Stimulated activated CD4-positive, alpha-beta T cell treated with anti-CD3 and anti-CD28 coated beads, Interleukin-12 subunit alpha, Interleukin-12 subunit beta, amount 100 ng/mL, for 24 hours (primary cell): ENCODE measurements at places on chromosomes 7 and 10.

DNA sequence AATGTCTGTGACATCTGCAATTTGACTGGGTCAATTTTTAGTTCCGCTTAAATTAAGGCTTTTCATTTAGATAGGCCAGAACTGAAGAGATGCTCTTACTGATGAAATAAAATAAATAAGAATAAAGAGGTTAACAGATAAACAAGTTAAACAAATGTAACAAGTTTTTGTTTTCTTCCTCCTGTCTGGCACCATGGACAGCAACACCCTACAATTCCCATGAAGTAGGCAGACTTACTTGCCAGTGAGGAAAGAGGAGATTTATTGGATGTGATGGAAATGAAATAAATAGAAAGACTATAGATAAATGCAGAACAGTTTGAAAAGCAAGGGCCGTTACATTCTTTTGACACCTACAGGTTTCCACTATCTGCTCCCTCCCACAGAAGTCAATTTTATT is 118.5 kb downstream of the AMPH start:
- no peak for DNase-seq

DNA sequence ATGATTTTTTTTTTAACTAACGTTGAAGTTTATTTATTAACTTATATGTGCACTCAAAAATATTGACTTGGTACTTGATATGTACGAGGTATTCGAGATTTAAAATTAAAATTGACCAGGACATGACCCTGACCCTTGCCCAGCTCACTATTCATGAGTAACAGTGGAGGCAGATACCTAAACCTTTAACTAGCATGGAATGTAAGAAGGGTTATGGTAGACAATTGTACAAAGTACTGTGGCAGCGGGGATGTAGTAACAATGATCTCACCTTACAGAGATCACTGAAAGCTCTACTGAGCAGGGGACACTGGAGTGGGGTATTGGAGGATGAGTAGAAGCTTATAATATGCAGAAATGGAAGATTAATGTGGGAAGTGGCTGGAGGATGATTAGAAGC is 60.8 kb downstream of the ADRA2A start:
- no peak for DNase-seq

GRCh38 chr10:28988980-28989379 is 299.9 kb upstream of the LYZL1 start:
- no peak for DNase-seq

DNA sequence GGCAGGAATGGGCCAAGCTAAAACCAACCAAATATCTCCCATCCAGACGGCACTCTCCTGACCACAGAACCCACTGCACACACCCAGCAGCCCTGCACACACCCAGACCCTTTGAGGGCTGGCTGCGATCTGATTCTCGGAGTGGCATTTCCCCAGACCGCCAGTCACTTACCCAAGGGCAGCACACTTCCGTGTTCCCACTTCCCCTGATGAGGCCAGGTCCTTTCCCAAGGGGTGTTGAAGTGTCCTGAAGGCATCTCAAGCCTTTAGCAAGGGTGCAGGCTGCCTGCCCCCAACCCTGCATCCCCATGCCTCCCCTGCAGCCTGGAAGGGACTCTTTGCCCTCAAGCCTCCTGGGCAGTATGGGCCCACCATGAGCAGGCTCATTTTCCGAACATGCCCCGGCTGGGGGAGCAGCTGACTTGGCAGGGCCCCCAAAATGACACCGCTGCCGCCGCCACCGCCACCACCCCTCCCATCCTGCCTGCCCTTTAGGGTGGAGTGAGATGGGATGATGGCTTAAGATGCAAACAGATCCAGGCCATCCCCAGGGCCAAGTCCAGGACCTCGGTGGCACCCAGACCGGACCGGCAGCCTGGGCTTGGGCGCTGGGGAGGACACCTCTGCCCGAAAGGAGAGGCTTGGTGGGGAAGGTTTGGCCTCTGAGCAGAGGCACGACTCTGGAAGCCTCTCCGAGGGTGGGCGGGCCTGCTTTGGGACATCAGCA is 159.8 kb downstream of the NRF1 start:
- no peak for DNase-seq

DNA sequence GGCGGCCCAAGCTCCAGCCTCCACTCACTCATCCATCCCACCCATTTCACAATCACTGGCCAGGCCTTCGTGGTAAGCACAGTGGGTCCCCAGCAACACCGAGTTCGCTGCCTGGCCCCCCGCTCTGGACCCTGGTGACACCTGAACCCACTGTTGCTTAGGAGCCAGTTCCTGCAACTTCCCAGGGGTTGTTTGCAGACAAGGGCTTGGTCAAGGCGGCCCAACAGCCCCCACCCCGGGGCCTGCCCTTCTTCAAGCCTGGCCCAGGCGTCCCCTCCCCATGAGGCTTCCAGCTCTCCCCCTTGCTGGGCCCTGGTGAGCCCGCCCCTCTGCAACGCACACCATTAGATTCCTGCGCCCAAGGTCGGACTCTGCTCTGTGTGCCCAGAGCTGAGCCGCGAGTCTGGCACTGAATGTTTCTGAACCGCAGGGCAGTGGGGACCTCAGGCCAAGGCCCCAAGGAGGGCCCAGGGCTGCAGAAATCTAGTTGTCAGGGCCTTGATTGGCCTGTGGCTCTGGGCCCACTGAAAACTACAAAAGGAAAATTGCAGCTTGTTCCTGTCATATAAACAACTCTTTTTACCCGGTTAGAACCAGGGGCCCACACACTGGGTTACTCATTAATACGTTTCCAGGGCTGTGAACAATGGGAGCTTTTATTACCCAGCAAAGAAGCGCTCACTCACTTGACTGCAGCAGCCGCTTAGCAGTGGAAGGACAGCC is 2.1 kb upstream of the COX19 start:
- DNase-seq: no peak

DNA sequence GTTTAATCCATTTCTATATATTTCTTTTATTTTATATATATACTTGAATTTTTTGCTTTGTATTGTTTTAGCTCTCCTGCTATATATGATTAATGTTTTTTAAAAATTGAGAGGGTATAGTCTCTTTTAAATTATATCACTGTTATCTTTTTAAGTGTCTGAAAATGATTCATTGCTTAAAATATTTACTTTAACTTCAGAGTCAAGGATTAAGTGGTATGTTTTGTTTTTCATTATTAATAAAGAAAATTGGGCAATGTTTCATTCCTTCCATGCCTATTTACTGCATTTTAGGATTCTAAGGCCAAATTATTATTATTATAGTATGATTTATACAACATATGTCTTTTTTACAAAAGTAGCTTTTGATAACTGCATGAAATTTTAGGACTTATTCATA is 67.2 kb upstream of the THSD7A start:
- DNase-seq: no peak

- no peak for DNase-seq
These were observed 178.5 kb downstream of the JCAD start for GRCh38 chr10:29880856-29881255.

DNA sequence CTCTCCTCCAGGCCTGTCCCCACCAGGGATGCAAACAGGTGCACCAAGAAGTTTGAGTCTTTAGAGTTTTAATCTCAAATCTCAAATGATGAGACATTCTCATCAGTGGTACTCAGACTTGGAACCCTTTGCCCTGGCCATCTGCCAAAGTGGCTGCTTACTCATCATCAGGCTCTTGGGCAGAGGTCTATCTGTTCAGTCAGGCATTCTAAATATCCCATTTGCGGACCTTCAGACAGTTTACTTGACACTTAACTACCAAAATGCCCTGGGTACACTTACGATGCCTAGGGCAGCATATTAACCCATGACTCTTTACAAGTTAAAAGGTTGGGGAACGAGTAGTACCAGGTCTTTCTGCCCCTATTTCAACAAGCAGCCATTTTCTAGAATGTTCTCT is 61.2 kb upstream of the YAE1 start:
- no peak for DNase-seq

- no peak for DNase-seq
These were observed 117.5 kb upstream of the WNT16 start for GRCh38 chr7:121211253-121211652.

- no peak for DNase-seq
These were observed 141.8 kb upstream of the NOBOX start for GRCh38 chr7:144545330-144545729.

DNA sequence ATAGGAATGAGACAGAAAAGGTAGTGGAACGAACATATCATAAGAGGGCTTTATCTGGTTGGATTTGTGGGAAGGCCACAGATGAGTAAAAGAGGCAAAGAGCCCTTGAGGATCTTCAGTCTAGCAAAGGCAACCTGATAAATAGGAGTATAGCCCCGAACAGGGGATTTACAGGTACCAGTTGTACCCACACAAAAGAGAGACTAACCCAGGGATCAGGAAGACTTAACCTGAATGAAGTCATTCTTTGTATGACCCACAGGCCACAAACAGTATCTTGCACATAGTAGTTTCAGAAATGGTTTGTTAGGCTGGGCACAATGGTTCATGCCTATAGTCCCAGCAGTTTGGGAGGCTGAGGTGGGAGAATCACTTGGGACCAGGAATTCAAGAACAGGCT is 208.2 kb downstream of the ARHGAP21 start:
- DNase-seq: no peak

DNA sequence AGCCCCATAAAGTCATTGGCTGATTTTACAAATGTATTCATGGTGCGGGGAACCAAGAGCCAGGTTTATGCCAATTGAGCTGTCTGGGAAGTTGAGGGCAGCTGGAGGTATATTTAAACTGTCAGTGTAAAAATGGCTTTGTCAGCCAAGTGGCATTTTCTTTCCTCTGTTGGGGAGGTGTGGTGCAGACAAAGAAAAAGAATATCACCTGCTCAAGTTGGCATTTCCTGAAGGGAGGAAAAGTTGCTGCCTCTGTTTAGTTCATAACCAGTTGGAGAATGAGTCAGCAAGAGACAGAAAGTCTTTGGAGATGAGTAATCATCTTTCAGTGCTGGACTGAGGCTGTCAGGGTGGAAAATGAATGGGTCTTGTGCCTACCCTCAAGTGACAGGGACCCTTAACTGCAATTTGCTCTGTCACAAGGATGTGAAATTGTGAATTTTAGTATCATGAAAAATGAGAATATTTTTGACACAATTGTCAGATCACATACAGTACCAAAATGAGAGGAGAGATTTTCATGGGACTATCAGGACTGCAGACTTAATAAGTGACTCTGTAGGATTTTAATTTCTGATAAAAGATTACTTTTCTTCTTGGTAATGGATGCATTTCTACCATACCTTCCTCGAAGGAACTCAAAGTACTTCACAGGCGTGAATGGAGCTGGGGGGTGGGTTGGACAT is 137.3 kb downstream of the ANLN start:
- DNase-seq: no peak

- no peak for DNase-seq
These were observed 33.3 kb upstream of the TM9SF3 start for GRCh38 chr10:96619796-96620773.

DNA sequence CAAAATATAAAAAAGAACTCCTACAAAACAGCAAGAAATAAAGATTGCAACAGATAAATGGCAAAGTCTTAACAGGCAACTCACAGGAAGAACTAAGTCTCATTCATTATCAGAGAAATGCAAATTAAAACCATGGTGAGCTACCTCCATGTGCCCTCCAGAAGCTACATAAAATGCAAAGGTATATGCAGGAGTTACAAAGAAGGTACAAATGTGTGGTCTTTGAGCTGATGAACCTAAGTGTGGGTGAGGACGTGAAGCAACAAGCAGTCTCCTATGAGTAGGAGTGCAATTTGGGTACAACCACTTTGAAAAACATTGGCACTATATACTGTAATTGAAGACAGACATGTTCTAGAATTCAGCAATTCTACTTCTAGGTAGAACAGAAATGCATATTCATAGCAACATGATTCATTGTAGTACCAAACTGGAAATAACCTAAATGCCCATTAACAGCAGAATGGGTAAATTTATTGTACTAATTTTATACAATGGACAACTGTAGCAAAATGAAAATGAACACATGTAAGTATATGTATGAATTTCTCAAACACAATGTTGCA is 61.6 kb upstream of the KCNMA1 start:
- DNase-seq: no peak

DNA sequence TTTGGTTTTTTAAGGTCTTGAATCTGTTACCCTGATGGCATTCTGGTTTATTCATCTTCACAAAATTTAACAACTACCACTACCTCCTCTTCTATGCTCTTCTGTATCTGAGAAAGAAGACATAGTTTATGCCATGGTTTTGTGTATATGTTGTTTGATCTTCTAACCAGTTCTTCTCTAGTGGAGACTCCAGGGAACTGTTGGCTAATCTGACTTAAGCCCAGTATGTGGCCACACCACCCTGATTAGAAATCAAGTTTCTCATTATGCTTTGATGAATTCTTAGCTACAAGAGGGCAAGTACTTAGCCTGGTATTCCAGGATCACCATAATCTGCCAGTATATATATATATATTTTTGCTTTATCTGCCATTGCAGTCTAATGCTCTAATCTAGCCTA is 99.5 kb upstream of the MXI1 start:
- no peak for DNase-seq

- no peak for DNase-seq
These were observed 234.5 kb upstream of the TCF7L2 start for GRCh38 chr10:112715581-112715980.

GRCh38 chr7:12315049-12315448 is 88.6 kb downstream of the VWDE start:
- no peak for DNase-seq

GRCh38 chr7:158106272-158106671 is 481.4 kb downstream of the PTPRN2 start:
- DNase-seq: no peak
